ENCODE measurements at places on chromosomes 13 and 19. TPM values are rescaled to one million over a fixed set of nuclear protein-coding genes. Genes with fewer than 3 reads are reported as not detected.

ARL11 gene
- under 0.01 TPM for total RNA-seq

ZNF85 gene
- 1.3 TPM for total RNA-seq

BSPH1 gene
- total RNA-seq, result not detected

SLC8A2 gene
- 0.26 TPM for total RNA-seq

DNA sequence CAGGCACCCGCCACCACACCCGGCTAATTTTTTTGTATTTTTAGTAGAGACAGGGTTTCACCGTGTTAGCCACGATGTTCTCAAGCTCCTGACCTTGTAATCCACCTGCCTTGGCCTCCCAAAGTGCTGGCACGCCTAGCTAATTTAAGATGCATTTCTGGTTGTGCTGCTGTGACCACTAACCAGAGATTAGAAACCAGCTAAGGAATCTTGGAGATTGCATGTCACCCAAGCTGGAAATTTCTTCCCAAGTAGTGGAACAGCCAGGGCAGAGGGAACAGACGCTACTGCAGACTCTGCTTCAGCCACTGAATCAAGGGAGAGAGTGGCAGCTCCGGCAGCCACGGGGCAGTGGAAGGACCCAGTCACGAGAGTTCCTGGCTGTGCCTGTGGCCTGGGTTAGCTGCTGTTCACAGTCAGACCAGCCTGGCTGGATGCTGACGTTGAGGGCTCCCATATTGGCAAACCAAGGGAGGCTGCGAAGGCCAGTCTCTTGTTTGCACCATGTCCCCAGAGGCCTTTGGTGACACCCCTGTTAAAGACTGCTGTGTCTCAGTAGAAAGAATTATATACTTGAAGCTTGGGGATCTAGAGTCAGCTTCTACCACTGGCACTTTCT lies 7.9 kb downstream of the TPM4 start:
- no peak for DNase-seq

DNA sequence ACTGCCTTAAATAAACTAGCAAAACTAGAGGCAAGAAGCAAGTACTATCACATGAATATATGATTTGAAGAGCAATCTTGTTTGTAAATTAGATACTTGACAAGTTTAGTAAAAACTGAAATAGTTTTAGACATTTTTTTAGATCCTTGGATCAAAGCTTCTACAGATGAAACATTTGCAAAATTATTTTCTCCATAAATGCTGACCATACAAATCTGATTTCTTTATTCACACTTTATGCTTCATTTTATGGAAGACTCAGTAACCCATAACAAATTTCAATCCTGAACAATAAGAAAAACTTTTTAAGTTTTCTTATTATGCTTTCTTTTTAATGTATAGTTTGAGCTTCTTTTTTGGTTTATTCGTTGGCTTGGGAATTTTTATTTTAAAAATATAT lies 750.2 kb upstream of the SLITRK5 start:
- no peak for DNase-seq

DNA sequence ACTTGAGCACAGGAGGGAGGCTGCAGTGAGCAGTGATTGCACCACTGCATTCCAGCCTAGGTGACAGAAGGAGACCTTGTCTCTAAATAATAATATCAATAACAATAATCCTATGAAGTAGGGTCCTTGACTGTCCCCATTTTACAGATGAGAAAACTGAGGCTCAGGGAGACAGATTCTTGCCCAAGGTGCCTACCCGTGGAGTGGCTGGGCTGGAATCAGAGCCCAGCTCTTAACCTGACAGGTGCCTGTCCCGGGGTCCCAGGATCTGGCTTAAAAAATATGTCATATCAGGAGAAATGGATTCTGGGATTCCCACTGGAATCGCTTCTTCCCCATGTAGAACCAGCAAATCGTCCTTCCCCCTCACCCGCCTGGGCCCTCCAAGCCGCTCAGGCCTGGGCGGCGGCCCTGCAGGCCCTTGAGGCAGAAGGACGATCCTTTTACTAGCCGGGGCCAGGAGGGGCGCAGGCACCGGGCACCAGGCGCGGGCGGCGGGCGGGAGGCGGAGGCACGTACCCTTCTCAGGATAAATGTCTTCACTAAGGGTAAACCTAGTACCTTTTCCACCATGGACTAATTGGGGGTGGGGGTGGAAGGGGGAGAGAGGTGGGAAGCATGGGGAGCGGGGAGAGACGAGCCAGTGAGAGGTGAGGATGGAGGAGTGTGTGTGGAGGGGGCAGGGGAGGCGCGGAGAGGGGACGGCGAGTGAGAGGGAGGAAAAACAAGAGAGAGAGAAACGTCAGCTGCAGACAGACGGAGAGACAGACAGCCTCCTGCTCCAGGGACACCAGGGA lies 60.6 kb downstream of the COLGALT1 start:
- no peak for DNase-seq

DNA sequence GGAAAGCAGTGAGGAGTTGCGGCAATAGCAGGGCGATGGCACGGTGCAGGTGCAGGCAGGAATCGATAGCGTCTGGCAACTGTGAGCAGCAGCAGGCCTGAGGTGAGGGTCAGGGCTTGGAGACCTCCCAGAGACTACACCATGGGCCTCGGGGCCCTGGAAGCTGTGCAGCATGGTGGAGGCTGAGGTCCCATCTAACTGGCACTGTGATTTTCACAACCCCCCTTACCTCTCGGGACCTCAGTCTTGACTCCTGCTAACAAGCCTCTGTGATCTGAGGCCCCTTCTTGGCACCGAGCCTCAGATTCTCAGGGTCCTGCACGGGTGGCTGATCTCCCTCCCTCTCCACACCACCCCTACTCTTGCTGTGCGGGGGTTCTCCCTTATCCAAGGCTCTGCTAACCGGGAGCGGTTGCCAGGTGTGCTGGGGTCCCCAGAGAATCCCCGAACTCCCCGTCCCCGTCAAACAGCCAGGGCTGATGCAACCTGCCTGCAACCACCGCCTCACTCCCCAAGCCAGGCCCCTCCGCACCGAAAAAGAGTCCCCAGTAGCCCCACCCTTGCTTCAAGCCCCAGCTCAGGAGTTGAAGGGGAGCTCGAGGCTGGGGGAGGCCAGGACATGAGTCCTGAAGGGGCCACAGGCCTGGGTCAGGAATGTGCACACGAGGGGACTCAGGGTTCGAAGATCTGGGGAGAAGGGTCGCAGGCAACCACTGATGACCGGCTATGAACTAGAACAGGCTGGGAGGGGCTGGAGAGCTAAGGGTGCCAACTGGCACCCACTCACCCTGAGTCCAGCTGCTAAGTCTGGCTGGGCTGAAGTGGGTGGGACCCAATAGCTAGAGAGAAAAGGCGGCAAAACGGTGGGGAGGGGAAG lies 4.8 kb upstream of the ATF5 start:
- no peak for DNase-seq

DNA sequence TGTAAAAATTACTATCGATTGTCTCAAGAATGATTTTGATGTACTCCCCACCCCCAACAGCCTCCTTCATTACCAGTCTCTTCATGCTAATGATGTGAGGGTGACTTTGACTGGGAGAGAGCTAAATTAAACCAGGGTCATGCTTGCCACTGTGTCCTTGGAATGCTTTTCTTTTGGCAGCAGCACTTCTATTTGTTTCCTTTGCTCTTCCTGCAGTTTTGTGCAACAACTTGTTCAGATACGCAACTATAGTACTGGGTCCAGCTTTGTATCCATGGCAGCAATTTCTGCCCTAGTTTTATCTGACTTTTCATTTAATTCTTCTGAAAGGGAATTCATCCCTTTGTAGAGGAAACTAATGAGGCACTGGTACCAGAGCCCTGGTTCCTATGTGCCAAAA lies 2792.1 kb downstream of the PCDH9 start:
- no peak for DNase-seq

DNA sequence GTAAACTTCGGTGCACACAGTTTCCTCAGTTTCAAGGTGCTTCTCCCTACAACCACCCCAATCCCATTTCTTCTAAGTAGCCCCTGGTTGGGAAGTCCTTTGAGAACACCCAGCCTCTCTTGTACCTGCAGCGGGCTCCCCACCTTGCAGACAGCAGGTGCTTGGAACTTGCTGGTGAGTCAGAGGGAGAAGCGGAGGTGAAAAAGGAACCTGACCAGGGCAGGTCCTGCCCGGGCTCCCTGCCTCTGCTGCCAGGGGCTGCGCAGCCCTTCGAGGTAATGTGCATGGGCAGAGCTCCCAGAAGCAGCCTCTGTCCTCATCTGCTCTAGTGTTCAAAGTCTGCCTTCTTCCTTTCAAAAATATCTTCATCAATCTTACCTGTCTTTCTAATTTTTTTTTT lies 274.0 kb upstream of the SOX1 start:
- DNase-seq, result no peak

- DNase-seq, result peak; percentile 61
Measured at GRCh38 chr19:16197188-16197621, 506 bp upstream of the AP1M1 start.

DNA sequence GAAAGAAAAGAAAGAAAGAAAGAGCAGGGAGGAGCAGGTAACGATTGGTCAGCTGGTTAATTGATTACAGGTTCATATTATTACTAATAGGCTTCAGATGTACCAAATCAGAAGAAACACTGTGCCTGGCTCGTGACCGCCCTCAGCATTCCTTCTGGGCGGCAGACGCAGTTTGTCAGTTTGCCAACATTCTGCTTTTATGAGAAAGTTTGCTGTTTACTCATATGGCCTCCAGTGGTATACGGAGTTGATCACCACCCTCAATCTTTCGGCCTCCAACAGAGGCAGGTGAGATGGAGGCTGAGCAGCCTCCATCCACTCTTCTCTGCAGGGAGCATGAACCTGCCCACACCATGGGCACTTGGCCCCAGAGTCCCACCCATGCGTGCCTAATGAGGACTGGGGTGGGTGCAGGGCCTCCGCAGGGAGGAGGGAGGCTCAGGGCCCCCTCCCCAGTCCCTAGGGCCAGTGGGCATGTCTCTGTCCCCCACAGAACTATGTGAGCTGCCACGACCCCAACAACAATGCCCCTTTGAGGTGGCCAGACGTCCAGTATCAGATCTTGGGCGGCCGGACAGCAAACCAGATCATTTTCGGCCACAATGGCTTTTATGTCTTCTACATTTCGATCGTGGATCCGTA lies 8.8 kb downstream of the PRR22 start:
- DNase-seq, result peak; percentile 21

- DNase-seq, result no peak
Measured at GRCh38 chr13:114103801-114104654, 28.4 kb downstream of the RASA3 start.

- peak; percentile 37 for DNase-seq
Measured at GRCh38 chr19:15378534-15379082, 979 bp downstream of the AKAP8 start.
